ENCODE measurements at places on chromosomes 12 and 14.

DNA sequence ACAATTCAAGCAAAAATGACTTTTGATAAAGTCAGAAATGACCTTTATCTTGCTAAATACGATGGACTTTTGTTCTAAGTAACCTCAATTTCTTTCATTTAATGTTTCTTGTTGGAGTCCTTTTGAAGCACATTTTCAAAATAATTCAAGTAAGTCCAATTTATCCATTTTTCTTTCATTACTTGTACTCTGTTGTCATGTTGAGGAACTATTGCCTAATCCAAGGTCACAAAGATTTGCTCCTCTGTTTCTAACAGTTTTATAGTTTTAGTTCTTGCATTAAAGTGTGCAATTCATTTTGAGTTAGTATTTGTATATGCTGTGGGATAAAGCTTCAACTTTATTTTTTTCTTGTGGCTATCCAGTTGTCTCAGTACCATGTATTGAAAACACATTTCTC is 66.7 kb downstream of the CCER1 start:
- no peak for DNase-seq

GRCh38 chr14:81062816-81063215 is 107.4 kb downstream of the TSHR start:
- DNase-seq = no peak

GRCh38 chr14:32507029-32507984 is 178.2 kb downstream of the AKAP6 start:
- DNase-seq = peak; percentile 95

- DNase-seq = peak; percentile 63
Observed at GRCh38 chr12:4506870-4507269, 31.8 kb upstream of the RAD51AP1 start.

- DNase-seq = no peak
Observed at GRCh38 chr12:62044450-62045135, 215.6 kb upstream of the USP15 start.

GRCh38 chr12:19243551-19243950 is 114.0 kb downstream of the PLEKHA5 start:
- no peak for DNase-seq

DNA sequence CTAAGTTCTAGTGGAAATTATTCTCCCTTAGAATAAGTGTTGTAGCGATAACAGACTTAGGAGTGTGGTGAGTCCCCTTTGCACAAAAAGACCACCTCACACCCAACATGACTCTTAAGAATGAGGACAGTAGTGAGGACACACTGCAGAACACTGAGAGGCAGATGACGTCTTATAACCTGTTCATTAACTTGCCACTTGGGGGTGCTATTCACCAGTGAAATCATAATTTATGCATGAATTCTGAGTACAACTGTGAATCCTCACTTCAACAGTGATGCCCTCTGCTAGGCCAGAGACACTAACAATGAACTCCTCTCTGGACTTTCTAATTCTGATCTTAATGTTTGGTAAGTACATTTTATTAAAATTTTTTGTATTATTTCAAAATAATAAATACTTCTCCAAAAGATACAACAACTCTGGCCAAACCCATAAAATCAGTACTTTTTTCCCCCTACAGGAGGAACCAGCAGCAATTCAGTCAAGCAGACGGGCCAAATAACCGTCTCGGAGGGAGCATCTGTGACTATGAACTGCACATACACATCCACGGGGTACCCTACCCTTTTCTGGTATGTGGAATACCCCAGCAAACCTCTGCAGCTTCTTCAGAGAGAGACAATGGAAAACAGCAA is 274.7 kb downstream of the DAD1 start:
- DNase-seq = no peak

- DNase-seq = no peak
Observed at GRCh38 chr12:120196363-120196762, 1.8 kb upstream of the GCN1 start.

- no peak for DNase-seq
Observed at GRCh38 chr12:53862831-53863230, 75.8 kb upstream of the HOXC13 start.

DNA sequence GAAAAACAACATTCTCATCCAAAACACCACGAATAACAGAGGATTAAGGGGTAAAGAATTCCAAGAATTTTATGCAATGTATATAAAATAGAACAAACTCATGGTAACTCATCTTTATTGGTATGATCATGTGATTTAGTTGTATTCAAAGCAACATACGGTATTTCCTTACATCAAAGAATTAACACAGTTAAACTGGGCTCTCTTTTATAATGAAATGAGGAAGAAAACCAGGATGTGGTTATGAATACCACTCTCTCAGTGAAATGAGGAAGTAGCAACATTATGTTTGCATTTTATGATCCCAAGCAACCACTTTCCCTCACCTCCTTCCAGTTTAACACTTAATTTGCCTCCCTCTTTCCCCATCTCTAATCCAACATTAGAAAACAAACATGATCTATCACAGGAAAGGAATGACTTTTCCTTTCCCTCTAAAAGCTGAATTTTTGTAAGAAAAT is 22.9 kb downstream of the SPTLC2 start:
- DNase-seq = peak; percentile 28

DNA sequence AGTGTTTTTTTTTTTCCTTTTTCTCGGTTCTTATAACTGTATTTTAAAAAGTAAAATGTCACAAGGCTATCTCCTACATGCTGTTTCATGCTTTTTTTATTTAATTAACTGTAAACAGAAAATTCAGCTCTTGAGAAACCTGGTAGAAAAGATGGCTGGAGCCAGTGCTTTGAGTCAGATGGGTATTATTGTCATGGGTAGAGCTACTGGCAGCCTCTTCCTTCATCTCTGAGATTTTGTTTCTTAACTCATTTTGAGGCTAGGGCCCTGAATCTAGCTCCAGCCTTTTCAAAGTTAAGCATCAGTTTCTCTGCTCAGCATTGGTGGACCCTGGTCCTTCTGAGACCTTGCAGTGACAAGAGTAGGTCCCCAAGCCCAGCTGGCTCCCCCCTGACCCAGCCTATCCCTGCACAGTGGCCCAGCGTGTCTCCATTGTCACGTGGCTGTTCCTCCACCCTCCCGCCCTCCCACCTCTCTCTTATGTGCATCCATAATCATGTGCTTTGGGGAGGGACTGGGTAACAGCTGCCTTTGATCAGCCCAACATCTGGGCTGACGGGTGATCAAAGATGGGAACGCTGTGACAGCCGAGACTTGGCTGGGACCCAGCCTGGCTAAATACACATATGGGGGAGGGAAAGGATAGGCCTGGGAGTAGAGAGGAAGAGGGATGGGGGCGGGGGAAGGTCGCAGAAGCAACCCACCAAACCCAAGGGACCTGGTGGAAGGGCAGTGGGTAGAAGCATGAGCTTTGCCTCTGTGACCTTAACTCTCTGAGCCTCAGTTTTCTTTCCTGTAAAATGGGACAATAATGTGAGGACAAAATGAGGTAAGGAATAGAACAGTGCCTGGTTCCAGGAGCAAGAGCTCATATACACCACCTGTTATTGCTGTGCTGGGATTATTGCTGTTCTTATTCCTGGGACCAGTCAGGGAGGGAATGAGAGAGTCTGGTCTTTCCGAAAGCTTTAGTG is 24.4 kb upstream of the RBM19 start:
- no peak for DNase-seq

- DNase-seq = no peak
Observed at GRCh38 chr12:55420307-55420962, 5.6 kb upstream of the OR6C76 start.

DNA sequence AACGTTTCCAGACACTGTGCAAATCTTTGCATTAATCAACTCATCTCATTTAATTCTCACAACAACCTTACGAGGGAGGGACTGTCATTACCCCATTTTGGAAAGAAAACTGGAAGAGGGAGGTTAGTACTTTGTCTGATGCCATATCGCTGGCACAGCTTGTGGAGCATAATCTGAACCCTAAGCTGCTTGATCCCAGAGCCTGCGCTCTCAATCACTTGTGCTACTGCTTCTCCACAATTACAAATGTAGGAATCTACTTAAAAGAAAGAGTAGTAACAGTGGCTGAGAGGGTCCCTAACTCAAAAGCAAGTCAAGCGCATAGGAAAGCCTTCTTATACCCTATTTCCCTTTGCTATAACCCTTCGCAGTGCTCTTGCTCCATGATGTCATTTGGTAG is 3.2 kb downstream of the EFS start:
- DNase-seq = no peak

GRCh38 chr14:74879427-74880182 is 2.1 kb upstream of the DLST start:
- no peak for DNase-seq

DNA sequence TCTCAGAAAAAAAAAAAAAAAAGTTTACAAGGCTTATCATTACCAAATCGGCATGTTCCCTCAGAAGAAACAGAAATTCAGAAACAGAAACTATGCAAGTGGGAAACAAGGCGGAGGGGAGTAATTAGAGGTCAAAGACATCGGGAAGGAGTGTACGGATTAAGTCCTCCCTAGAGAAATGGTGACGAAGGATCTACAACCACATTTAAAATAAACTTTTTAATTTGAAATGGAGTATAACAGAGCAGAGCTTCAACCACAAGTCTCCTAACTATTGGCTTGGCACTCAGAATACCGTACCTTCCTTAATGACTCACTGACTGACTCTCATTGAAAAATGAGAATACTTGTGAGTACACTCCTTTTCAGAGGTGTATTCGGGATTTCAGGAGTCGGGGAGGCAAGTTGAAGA is 908 bp downstream of the ENTPD5 start:
- DNase-seq = peak; percentile 36

Measured in AG04449 (cell line).